SK-N-SH (cell line): ENCODE measurements at places on chromosomes 3 and 15. TPM values are rescaled to one million over a fixed set of nuclear protein-coding genes. Genes with fewer than 3 reads are reported as not detected.

DNA sequence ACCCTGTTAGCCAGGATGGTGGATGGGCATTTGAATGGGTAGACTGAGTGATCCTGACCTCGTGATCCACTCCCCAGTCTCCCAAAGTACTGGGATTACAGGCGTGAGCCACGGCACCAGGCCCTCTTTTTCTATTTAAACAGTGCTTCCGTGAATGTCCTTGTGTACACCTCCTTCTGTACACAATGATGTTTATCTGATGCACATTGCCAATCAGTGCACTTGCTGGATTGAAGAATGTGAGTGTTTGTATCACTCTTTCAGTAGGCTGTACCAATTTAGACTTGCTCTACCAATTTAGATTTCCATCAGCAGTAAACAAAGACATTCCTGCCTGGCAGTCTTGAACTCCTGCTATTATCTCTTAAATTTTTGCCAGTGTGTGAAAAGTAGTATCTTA is 8.9 kb upstream of the ZNF619 start:
- H3K4me1 ChIP-seq = no peaks in the 10 kb centered on the region
- H3K27ac ChIP-seq = no peak overlapping the region
- no peak overlapping the region for H3K4me3 ChIP-seq
- DNase-seq = no peak

Gene FBN1
- polyA plus RNA-seq = 248 and 298 TPM in 2 replicates

DNA sequence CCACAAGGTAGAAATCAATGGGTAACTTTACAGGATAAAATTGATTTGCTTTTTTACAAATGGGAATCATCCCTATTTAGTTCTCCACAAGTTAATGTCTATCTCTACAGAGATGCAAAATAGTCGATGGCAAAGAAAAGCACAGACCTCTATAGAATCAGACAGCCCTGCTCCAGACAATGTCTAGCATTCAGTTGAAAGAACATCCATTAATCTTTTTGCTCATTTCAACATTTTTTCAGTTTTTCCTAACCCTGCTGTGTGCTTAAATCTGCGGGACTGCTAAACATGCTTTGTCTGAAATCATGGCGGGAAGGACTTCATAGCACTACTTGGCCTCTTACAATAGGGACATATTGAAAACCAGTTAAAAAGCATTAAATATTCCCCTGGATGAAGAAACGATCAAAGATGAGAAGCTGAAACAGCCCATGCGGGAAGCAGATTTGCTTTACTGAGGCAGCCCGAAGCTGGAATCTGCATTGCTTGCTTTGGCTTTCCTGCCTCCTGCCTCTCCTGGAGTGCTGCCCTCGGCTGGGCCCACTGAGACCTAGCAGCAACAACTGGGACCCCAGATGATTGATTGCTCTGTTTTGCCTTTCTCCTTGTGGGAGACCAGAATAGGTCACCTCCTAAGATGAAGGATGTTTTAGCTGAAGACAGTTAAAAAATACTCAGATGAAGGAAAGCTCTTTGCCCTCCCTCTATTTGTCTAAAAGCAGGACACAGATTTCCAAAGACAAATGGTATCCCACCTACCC is 38.5 kb upstream of the RASGRP1 start:
- no peaks in the 10 kb centered on the region for H3K4me1 ChIP-seq
- no peaks in the 10 kb centered on the region for H3K36me3 ChIP-seq
- no peak overlapping the region for H3K4me3 ChIP-seq
- DNase-seq = no peak
- no peak overlapping the region for H3K27ac ChIP-seq
- peaks cover 20% of the 10 kb centered on the region for H3K27me3 ChIP-seq

GRCh38 chr3:27630885-27631284 is 91.2 kb downstream of the EOMES start:
- no peak for DNase-seq
- no peaks in the 10 kb centered on the region for H3K36me3 ChIP-seq
- H3K4me3 ChIP-seq = no peak overlapping the region
- no peak overlapping the region; the same call in 1 of the 2 replicates for H3K27ac ChIP-seq
- H3K4me1 ChIP-seq = peaks cover 2% of the 10 kb centered on the region; the same call in 1 of the 2 replicates
- no peaks in the 10 kb centered on the region for H3K27me3 ChIP-seq

- no peaks in the 10 kb centered on the region for H3K4me1 ChIP-seq
- H3K36me3 ChIP-seq = no peaks in the 10 kb centered on the region
- DNase-seq = no peak
Measured at GRCh38 chr3:135083756-135084155, 288.7 kb downstream of the EPHB1 start.

Gene IQCF5
- polyA plus RNA-seq = not detected in 2 replicates

DNA sequence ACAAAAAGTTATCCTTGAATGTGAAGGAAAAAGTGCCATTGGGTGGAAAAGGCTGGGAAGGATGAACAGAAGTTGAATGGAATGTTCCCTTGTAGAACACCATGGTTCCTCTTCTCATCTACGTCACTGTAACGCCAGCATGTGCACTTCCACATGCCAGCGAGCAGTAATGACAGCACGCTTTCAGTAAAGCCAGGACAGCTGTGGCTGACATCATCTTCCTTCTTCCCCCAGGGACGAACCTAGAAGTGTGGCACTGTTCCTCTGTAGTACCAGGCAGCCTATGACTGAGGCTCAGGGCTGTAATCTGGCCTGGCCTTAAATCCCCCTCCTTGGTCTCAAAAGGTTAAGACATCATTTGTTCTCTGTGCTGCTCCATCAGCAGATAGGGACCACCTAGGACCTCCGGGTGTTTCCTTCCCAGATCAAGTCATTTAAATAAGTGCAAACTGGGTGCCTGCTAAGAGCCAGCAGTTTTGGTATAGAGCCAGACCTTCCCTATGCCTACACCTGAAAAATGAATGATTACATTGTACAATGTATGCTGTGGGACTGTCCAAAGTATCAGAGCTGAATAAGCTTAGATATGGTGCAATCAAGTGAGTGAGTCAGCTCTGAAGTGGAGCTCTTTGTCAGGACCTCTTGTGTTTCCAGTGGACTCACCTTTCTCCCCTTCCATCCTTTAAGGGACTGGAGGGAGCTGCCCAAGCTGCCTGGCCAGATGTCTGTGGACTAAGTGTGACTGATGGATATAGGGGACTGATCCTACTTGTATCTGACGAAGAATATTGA is 5.6 kb upstream of the SRPRB start:
- no peak for DNase-seq
- H3K27ac ChIP-seq = no peak overlapping the region
- no peaks in the 10 kb centered on the region; the same call in 1 of the 2 replicates for H3K4me1 ChIP-seq
- no peaks in the 10 kb centered on the region for H3K27me3 ChIP-seq

Gene GOLGA6L9
- 7.3 and 7.4 TPM in 2 replicates for polyA plus RNA-seq

Gene ZPLD1
- polyA plus RNA-seq = not detected in 2 replicates

DNA sequence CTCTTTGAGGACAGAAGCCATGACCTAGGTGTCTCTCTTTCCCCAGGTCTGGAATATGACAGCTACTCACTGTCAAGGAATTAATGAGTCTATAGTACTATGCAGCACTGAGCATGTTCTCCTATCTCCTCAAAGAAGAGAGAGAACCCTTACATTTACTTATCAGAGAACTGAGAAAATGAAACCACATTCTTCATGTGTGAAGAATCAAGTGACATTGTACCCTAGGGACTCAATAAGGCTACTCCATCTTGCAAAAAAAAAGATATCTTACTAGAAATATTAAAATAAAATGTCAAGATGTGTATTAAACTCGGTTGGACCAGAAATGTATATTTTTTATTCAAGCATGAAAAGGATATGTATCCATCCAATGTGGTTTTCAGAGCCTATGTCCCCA is 133.2 kb upstream of the COL8A1 start:
- H3K4me1 ChIP-seq = no peaks in the 10 kb centered on the region; the same call in 1 of the 2 replicates
- H3K27me3 ChIP-seq = no peaks in the 10 kb centered on the region
- peak overlapping the region; percentile 17; the same call in 1 of the 2 replicates for H3K27ac ChIP-seq
- DNase-seq = no peak
- no peak overlapping the region for H3K4me3 ChIP-seq

Gene RAB11A
- polyA plus RNA-seq = 293 and 352 TPM in 2 replicates

Gene TMEM44
- polyA plus RNA-seq = 22.6 and 26.1 TPM in 2 replicates

- no peak for DNase-seq
- H3K4me3 ChIP-seq = no peak overlapping the region
- H3K27ac ChIP-seq = no peak overlapping the region
- peaks cover 9% of the 10 kb centered on the region; the same call in 1 of the 2 replicates for H3K27me3 ChIP-seq
- no peaks in the 10 kb centered on the region for H3K4me1 ChIP-seq
Measured at GRCh38 chr3:151345859-151346258, 16.5 kb upstream of the P2RY13 start.

Gene SPINK8
- not detected in 2 replicates for polyA plus RNA-seq

Gene C3orf52
- polyA plus RNA-seq = 5.4 and 8.7 TPM in 2 replicates

Gene KLHL40
- not detected in 2 replicates for polyA plus RNA-seq

Gene C3orf22
- polyA plus RNA-seq = not detected in 2 replicates

Gene RPS27L
- 319 and 321 TPM in 2 replicates for polyA plus RNA-seq

Gene SCAANT1
- not detected in 2 replicates for polyA plus RNA-seq

DNA sequence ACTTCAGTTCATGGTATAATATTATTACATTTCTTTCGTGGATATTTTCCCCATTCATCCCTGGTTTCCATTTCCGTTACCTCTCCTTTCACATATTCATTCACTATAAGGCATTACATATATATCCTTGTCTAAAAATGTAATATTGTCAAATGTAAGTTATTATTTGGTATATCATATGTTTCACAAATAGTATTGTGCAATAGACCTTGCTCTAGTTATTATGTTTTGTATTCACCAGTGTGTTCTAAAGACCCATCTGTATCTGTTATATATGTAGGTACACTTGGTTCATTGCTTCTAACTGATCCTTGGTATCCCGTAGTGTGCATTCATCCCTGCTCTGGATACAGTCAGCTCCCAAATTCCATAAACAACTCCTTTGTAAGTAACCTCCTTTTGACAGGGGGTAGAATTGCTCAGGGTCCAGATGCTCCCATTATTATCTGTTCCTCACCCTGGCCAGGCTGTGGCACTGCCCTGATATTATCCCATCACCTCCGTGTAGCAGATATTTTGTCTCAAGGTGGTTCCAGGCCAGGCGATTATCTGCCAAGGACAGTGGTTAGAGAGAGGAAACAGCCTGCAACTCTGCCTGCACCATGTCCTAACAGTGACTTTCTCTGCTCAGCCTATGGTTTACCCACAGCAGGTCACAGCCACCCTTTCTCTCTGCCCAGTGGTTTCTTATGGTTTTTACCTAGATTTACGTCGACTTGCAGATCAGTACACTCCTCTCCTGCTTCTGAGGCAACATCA is 29.2 kb downstream of the PAQR9 start:
- H3K4me1 ChIP-seq = no peaks in the 10 kb centered on the region
- DNase-seq = no peak
- no peak overlapping the region for H3K27ac ChIP-seq
- no peaks in the 10 kb centered on the region for H3K36me3 ChIP-seq
- H3K4me3 ChIP-seq = no peak overlapping the region

Gene CASR
- polyA plus RNA-seq = not detected in 2 replicates

Gene ZNF860
- not detected in 2 replicates for polyA plus RNA-seq

GRCh38 chr15:100048736-100049135 is 293.0 kb downstream of the ADAMTS17 start:
- no peaks in the 10 kb centered on the region for H3K4me1 ChIP-seq
- no peak overlapping the region for H3K4me3 ChIP-seq
- DNase-seq = no peak
- H3K27ac ChIP-seq = no peak overlapping the region
- H3K27me3 ChIP-seq = no peaks in the 10 kb centered on the region
- no peaks in the 10 kb centered on the region for H3K36me3 ChIP-seq

- no peak overlapping the region for H3K4me3 ChIP-seq
- no peaks in the 10 kb centered on the region for H3K36me3 ChIP-seq
- H3K4me1 ChIP-seq = no peaks in the 10 kb centered on the region
- no peak overlapping the region for H3K27ac ChIP-seq
- H3K27me3 ChIP-seq = no peaks in the 10 kb centered on the region
Measured at GRCh38 chr3:175005881-175006280, 146.7 kb downstream of the NAALADL2 start.

- H3K4me1 ChIP-seq = no peaks in the 10 kb centered on the region
- no peak for DNase-seq
- H3K4me3 ChIP-seq = no peak overlapping the region
- H3K36me3 ChIP-seq = no peaks in the 10 kb centered on the region
- H3K27me3 ChIP-seq = no peaks in the 10 kb centered on the region
Measured at GRCh38 chr3:18703798-18704197, 278.7 kb upstream of the SATB1 start.

Gene OSTN
- polyA plus RNA-seq = 0.02 TPM in 1 of 2 replicates, not detected in the other
